ENCODE measurements at places on chromosomes 4 and X. TPM values are rescaled to one million over a fixed set of nuclear protein-coding genes. Genes with fewer than 3 reads are reported as not detected.
A peak's percentile ranks its signal among the peaks of the same experiment; 100 is the strongest.

WNK3 gene
- 3.7 TPM for total RNA-seq

ZNF674 gene
- 8.1 TPM for total RNA-seq

PIGA gene
- total RNA-seq: 10.7 TPM

SOX3 gene
- not detected for total RNA-seq

SH3BP2 gene
- total RNA-seq: 56.0 TPM

TAF7L gene
- not detected for total RNA-seq

SPANXA1 gene
- 1.4 TPM for total RNA-seq

BMP3 gene
- 0.68 TPM for total RNA-seq

DNA sequence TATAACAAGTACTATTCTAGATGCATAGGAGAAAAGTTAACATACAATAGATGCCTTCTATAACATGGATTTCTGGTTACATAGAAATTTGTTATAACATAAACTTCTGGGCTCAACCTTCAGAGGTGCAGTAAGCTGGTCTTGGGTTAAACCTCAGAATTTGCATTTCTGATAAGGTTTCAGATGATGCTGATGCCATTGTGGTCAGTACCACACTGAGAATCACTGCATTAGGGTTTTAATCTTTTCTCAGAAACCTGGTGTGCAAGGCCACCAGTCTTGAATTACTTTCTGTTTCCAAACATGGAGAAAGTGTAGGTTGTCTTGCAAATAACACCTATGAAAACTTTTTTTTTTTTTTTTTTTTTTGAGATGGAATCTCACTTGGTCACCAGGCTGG lies 146.2 kb downstream of the SPOCK3 start:
- H3K4me1 ChIP-seq: no peaks in the 10 kb centered on the region
- H3K27ac ChIP-seq: no peak overlapping the region
- no peak for DNase-seq
- H3K27me3 ChIP-seq: no peaks in the 10 kb centered on the region
- H3K36me3 ChIP-seq: no peaks in the 10 kb centered on the region
- H3K4me3 ChIP-seq: no peak overlapping the region

DNA sequence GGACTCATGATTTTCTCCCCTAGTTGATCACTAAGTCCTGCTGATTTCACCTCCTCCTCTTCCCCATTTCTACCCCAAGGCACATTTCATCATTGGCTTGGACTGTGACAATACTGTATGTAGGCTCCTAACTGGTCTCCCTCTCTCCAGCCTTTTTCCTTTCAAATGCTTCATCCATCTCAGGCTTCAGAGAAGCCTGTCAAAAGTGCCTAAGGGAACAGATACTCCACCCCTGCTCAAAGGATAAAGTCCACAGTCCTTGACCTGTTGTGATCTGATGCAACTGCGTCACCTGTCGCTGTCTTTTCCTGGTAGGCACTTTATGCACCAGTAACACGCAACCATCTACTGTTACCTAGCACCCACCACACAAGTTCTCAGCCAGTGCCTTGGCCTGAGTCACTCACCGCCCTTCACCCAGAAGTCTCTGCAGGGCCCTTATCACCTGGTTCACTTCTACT lies 12.8 kb downstream of the SCARB2 start:
- H3K4me1 ChIP-seq: peaks cover 41% of the 10 kb centered on the region
- H3K27ac ChIP-seq: no peak overlapping the region
- DNase-seq: no peak
- no peaks in the 10 kb centered on the region for H3K36me3 ChIP-seq
- no peaks in the 10 kb centered on the region for H3K27me3 ChIP-seq

GRCh38 chr4:6534050-6534449 lies 40.9 kb upstream of the MAN2B2 start:
- H3K27ac ChIP-seq: no peak overlapping the region
- DNase-seq: no peak
- no peaks in the 10 kb centered on the region for H3K27me3 ChIP-seq
- no peaks in the 10 kb centered on the region for H3K4me1 ChIP-seq
- no peak overlapping the region for H3K4me3 ChIP-seq
- no peaks in the 10 kb centered on the region for H3K36me3 ChIP-seq

DNA sequence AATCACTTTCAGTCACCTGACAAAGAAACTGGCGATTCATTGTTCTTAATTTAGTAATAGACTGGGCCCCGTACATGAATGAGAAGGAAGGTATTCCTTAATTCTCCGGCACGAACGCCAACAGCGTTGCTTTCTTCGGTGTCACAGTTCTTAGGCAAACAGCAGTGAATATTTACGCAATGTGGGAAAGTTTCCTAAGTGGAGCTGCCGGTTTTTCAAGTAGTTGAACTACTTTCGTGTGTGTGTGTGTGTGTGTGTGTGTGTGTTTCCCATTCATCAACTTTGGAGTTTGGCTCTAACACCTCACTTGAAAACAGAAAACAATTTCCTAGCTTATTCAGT lies 651 bp downstream of the NXT2 start:
- H3K27me3 ChIP-seq: no peaks in the 10 kb centered on the region
- H3K4me1 ChIP-seq: no peaks in the 10 kb centered on the region
- DNase-seq: peak; percentile 2
- peak overlapping the region; percentile 72 for H3K27ac ChIP-seq
- H3K36me3 ChIP-seq: no peaks in the 10 kb centered on the region
- peak overlapping the region; percentile 76 for H3K4me3 ChIP-seq

GRCh38 chr4:61505773-61506685 lies 305.9 kb downstream of the ADGRL3 start:
- H3K4me1 ChIP-seq: peaks cover 13% of the 10 kb centered on the region
- H3K27ac ChIP-seq: no peak overlapping the region
- no peak for DNase-seq
- H3K4me3 ChIP-seq: no peak overlapping the region

GRCh38 chrX:100871594-100872560 lies 2.3 kb downstream of the NOX1 start:
- no peaks in the 10 kb centered on the region for H3K36me3 ChIP-seq
- DNase-seq: no peak
- no peak overlapping the region for H3K27ac ChIP-seq
- H3K27me3 ChIP-seq: no peaks in the 10 kb centered on the region
- H3K4me3 ChIP-seq: no peak overlapping the region

DNA sequence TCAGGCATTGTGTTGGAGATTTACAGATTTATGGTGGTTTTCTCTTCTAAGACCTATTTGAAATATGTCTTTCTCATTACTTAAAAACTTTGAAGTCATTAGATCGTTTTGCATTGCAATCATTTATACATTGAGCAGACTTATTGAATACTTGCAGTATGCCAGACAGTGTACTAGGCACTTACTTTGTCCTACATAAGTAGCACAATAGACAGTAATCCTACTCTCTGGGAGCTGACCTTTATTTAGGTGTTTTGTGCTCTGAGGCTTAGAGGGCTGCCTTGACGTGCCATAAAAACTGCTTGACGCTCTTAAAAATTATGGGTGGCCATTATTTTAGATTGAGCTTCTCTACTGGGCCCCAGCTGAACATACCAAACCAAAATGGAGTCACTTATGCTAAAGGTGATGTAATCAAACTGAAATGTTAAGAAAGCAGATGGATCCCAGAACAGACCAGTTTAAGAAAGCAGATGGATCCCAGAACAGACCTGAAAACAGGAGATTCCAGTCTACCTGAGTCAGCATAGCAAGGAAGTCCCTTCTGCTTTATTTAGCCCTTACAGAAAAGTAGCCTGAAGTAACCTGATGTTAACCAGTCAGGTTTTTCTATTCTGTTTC lies 42.4 kb downstream of the PTTG2 start:
- H3K27ac ChIP-seq: no peak overlapping the region
- H3K27me3 ChIP-seq: no peaks in the 10 kb centered on the region
- no peaks in the 10 kb centered on the region for H3K36me3 ChIP-seq
- H3K4me1 ChIP-seq: peaks cover 71% of the 10 kb centered on the region
- H3K4me3 ChIP-seq: no peak overlapping the region

- H3K4me3 ChIP-seq: peak overlapping the region; percentile 47
- H3K27ac ChIP-seq: peak overlapping the region; percentile 52
- H3K4me1 ChIP-seq: no peaks in the 10 kb centered on the region
- DNase-seq: no peak
- H3K36me3 ChIP-seq: no peaks in the 10 kb centered on the region
- H3K27me3 ChIP-seq: no peaks in the 10 kb centered on the region
Observed at GRCh38 chrX:41553688-41554087, 106.5 kb downstream of the NYX start.

- no peaks in the 10 kb centered on the region for H3K36me3 ChIP-seq
- DNase-seq: no peak
Observed at GRCh38 chrX:53474707-53475106, 40.5 kb upstream of the HSD17B10 start.

DNA sequence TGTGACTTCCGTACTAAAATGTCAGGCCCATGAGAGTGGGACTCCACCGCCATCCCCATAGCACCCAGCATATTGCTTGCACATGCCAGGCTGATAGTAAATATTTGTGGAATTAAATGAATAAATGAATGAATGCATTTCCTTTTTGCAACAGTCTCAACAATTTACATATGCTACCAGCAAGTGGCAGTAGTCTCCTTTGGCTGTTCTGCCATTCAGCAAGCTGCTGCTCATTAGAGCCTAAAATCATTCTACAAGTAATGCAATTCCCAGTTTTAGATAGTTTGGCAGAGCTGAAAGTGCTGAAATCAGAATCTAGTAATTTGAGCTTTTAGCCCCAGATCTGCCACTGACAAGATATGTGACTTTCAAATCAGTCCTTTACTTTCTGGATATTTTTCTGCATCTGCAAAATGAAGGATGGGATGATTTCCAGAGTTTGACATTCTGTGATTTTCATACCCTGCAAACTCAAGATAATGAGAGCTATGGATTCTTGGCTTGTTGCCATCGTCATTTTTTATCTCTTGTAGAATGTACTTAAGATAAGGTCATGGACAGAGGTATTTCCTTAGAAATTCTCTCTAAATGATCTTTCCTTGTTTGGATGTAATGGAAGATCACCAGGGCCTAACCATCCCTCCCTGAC lies 35.7 kb upstream of the INTS6L start:
- no peaks in the 10 kb centered on the region for H3K36me3 ChIP-seq
- no peaks in the 10 kb centered on the region for H3K4me1 ChIP-seq
- H3K4me3 ChIP-seq: no peak overlapping the region
- no peaks in the 10 kb centered on the region for H3K27me3 ChIP-seq
- H3K27ac ChIP-seq: no peak overlapping the region

DNA sequence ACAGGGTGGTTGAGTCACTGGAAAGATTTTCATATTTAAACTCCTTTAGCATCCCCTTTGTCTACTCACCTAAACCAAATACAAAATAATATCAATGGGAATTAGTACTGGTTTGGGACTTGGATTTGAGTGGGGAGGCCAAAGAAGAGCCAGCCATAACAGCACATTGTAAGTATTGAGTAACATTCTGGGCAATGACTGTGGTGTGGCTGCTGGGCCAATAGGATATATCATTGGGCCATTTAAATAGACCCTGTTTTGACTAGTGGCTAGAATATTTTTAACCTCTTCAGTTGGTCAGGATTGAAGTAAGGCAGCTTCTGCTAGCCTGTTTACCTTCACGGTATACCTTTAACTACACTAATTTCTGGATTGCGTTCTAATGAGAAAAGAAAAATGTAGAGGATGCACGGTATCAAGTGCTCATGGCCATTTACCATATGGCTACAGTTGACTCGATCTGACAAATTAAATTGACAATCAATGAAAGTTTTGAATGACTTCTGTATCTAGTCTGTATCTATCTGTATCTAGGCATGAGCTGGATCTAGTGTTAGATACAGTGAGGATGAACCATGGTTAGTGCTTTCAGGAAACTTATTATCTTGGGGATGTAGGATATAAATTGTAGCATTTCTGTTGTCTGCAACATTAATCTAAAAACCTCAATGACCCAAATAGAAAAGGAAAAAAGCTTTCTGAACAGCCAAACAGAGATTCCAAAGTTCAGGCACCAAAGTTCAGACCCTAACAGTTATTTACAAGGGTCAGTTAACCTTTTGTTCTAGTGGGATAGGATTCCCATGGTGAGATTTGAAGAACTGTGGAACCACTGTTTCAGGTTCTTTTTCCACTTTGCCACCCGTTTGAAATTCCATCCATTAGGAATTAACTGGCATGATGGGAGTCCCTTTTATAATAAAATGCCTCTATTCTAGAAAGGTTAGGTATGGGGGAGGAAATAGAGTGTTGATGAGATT lies 6.8 kb upstream of the ALB start:
- H3K27ac ChIP-seq: no peak overlapping the region
- no peak for DNase-seq
- no peaks in the 10 kb centered on the region for H3K36me3 ChIP-seq
- no peaks in the 10 kb centered on the region for H3K27me3 ChIP-seq

GRCh38 chr4:15381806-15382338 lies 46.0 kb upstream of the C1QTNF7 start:
- no peaks in the 10 kb centered on the region for H3K27me3 ChIP-seq
- H3K27ac ChIP-seq: no peak overlapping the region
- H3K36me3 ChIP-seq: no peaks in the 10 kb centered on the region

- no peaks in the 10 kb centered on the region for H3K4me1 ChIP-seq
- H3K36me3 ChIP-seq: no peaks in the 10 kb centered on the region
- no peaks in the 10 kb centered on the region for H3K27me3 ChIP-seq
- H3K27ac ChIP-seq: no peak overlapping the region
- no peak overlapping the region for H3K4me3 ChIP-seq
- no peak for DNase-seq
Observed at GRCh38 chrX:11953615-11954014, 184.7 kb upstream of the FRMPD4 start.

DNA sequence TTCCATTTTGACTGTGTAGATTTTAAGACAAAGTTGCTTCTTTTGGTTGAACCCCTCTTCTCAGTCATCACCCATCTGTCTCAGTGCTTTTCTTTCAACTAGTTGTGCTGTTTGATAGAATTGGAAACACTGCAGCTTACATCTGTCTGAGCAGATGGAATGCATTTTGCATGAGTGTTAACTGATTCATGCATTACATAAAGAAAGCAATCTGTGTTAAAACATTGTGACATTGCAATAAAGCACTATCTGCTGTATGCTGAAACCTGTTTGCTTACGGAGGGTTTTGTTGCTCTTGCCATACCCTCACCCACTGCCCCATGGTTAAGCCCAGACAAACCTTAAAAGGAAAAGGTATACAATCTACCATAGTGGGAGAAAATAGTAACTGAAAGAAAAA lies 47.4 kb downstream of the NRK start:
- DNase-seq: no peak
- H3K27me3 ChIP-seq: no peaks in the 10 kb centered on the region

DNA sequence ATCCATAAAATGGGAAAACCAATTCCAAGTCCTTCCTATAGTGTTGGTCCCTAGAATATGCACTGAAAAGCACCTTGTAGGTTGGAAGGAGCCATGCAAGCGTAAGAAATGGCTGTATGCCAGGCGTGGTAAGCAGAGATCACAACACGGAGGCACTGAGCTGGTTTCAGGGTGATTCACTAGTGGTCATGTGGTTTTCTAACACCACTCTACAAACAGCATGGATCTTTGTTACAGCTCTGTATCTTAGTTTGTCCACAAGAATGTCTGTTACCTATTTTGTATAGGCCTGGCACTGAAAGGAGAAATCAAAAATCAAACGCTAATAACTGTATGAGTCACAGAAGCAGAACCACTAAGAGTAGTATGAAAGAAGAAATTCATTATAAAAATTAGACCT lies 71.9 kb downstream of the MAGEB17 start:
- H3K4me3 ChIP-seq: no peak overlapping the region
- H3K36me3 ChIP-seq: no peaks in the 10 kb centered on the region
- no peaks in the 10 kb centered on the region for H3K4me1 ChIP-seq

GRCh38 chr4:5967783-5968182 lies 50.4 kb downstream of the C4orf50 start:
- no peaks in the 10 kb centered on the region for H3K36me3 ChIP-seq
- H3K27me3 ChIP-seq: no peaks in the 10 kb centered on the region
- H3K4me1 ChIP-seq: no peaks in the 10 kb centered on the region
- H3K4me3 ChIP-seq: no peak overlapping the region
- DNase-seq: no peak

- no peak for DNase-seq
- H3K36me3 ChIP-seq: no peaks in the 10 kb centered on the region
- H3K4me1 ChIP-seq: no peaks in the 10 kb centered on the region
Observed at GRCh38 chrX:17768997-17769396, 31.7 kb downstream of the SCML1 start.

- no peak for DNase-seq
- peaks cover 28% of the 10 kb centered on the region for H3K36me3 ChIP-seq
- H3K27me3 ChIP-seq: no peaks in the 10 kb centered on the region
Observed at GRCh38 chr4:146190456-146190855, 14.9 kb downstream of the LSM6 start.
